B cell (primary cell): ENCODE measurements at places on chromosomes 2 and 18.
A peak's percentile ranks its signal among the peaks of the same experiment; 100 is the strongest.

DNA sequence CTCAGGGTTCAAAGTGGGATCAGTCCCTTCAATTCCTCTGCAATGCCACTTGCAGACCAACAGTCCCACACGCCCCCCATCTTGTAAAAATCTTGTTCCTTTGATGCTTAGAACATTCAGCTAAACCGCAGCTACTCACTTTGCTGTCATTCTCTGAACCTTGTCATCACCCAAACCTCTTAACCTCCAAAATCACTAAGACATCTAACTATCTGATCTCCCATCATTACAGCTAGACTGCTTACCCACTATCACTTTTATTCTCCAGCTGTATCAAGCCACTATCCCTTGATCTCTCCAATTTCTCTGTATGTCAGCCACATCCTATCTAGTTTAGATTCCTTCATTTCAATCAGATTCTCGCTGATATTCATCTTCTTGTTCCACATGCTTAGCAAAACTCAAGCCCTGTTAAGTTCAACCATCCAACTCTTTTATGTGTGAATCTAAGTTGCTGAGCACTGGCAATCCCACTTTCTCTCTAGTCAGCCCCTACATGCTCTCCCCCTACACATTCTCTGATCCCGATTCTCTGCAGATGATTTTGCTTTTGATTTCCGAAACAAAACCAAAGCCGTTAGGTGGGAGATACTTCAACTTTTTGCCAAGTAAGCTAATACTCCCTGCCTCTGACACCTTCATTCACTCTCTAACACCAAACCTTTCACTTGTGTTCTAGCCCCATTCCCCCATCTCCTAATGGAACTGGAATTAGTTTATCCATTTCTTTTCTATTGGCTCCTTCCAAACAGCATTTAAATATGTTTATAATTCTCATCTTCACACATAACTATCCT lies 4.6 kb downstream of the GTF3C2 start:
- no peak for DNase-seq

GRCh38 chr2:232878855-232879617 lies 9.0 kb downstream of the SNORC start:
- DNase-seq = no peak

- DNase-seq = no peak
Measured at GRCh38 chr2:51722311-51722710, 690.4 kb upstream of the NRXN1 start.

DNA sequence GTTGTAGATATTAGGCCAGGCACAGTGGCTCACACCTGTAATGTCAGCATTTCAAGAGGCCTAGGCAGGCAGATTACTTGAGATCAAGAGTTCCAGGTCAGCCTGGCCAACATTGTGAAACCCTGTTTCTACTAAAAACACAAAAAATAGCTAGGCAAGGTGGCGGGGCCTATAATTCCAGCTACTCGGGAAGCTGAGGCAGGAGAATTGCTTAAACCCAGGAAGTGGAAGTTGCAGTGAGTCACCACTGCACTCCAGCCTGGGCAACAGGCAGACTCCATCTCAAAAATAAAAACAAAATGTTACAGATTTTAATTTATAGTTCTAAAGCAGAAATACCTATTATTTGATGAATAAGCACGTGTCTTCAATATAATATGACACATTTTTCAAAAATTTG lies 65.6 kb upstream of the UBXN4 start:
- DNase-seq = no peak

DNA sequence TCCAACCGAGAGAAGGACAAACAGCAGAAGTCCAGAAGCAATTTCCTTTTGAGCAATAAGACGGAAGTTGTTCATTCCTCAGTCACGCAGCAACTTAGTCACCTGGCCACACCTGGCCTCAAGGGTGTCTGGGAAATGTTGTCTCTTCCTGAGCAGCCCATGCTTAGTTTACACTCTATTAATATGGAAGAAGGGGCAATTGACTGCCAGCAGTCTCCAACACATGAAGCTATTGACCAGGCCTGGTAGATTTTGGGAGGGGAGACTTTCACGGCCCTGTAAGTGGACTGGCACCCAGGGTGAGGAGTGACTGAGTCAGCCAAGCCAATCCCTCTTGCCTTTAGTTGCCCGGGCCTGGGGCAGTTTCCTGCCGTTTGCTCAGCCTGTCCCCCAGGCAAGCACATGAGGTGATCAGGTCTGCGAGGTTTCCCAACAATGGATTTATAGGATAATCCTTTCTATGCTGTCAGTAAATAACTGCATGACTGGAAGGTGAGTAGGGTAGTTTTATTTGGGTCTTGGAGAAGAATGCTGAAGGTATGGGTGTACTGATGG lies 43.8 kb upstream of the PPP4R1 start:
- no peak for DNase-seq

GRCh38 chr2:457792-458424 lies 170.0 kb upstream of the ALKAL2 start:
- no peak for DNase-seq

- no peak for DNase-seq
Measured at GRCh38 chr2:197931661-197932312, 127.4 kb downstream of the PLCL1 start.

DNA sequence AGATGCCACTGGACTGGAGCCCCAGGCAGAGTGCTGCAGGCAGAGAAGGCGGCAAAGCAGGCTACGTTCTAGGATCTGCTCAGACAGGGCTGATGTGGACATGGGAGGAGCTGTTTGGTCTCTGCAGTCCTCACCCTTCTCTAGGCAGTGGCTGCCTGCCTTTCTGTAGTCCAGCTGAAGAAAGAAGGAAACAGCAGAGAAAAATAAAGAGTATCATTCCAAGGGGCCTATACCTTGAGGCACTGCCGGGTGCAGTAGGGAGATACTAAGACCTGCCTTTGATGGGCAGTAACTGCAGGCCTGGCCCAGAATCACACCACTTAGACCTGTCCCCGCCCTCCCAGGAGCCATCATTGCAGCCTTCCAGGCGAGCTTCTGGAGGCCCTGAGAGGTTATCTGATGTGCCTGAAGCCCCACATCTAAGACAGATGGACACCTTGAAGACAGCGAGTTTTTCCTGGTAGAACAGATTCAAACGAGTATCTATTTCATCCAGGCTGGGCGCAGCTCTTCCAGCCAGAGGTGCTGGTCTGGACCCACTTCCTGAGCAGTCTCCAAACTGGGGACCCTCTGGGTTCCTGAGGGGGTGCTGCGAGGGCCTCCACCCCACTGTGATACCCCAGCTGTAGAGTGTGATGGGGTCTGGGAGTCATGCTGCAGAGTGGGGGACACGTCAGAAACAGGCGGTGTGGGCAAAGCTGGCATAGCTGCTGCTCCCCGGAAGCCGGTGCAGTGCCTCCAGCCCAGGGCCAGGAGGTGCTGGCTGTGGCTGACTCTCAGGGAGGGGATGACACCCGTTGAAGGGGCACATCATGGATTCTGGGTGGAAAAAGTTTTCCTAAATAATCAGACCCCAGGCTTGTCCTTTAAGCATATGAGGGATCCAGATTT lies 87.3 kb upstream of the OTOS start:
- no peak for DNase-seq

DNA sequence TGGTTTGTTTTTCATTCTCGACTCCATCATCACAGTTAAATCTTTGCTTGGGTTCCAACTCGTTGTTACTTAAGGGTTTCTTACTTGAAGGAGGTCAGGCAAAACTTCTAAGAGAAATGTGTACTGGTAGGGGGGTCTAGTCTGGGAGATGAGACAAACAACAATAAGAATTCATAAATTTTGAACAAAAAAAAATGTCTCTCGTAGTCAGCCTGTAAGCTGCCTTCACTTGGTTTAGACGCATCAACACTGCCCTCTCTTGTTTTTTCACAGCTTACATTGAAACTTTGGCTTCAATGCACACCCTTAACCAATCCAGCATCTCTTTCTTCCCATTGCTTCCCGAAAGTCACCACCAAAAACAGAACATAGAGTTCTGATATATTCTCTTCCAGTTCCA lies 576.4 kb upstream of the PIK3C3 start:
- no peak for DNase-seq

DNA sequence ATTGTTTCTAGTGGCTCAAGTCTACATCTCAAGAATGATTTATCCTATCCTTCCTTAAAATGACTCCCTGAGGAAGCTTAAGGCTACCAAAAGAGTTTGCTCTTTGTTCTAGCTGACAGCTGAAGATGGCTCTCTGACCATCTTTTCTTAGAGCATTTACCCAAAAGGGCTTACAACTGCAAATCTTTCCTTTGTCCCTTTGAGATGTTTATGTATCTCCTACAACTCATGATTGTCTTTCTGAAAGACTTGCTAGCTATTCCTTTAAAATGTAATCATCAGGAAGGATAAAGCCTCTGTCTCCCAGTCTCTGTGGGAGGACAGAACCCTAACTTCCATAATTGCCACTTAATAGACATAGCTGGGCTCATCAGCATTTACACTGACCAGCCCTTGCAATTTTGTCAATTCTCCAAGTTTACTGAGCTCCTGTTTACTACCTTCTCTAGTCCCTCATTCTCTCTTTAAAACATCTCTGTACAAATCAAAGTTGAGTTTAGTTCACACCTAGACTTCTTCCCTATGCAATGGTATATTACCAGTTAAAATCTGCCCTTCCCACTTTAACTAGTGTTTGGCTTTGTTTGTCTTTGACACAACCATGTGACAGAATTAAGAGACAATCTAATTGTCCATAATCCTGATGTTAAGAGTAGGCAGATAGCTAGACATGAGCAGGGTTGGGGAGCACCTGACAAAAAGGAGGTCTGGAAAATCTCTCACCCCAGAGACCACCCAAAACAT lies 188.2 kb downstream of the PTH2R start:
- no peak for DNase-seq

GRCh38 chr2:143429932-143430679 lies 300.9 kb downstream of the ARHGAP15 start:
- DNase-seq = no peak

GRCh38 chr2:61660511-61661388 lies 122.6 kb upstream of the XPO1 start:
- no peak for DNase-seq

- DNase-seq = no peak
Measured at GRCh38 chr2:49033394-49034185, 120.7 kb downstream of the FSHR start.

GRCh38 chr18:12049978-12050811 lies 43.4 kb upstream of the ANKRD62 start:
- peak; percentile 75 for DNase-seq

GRCh38 chr2:61371027-61371426 lies 99.9 kb downstream of the USP34 start:
- DNase-seq = no peak

DNA sequence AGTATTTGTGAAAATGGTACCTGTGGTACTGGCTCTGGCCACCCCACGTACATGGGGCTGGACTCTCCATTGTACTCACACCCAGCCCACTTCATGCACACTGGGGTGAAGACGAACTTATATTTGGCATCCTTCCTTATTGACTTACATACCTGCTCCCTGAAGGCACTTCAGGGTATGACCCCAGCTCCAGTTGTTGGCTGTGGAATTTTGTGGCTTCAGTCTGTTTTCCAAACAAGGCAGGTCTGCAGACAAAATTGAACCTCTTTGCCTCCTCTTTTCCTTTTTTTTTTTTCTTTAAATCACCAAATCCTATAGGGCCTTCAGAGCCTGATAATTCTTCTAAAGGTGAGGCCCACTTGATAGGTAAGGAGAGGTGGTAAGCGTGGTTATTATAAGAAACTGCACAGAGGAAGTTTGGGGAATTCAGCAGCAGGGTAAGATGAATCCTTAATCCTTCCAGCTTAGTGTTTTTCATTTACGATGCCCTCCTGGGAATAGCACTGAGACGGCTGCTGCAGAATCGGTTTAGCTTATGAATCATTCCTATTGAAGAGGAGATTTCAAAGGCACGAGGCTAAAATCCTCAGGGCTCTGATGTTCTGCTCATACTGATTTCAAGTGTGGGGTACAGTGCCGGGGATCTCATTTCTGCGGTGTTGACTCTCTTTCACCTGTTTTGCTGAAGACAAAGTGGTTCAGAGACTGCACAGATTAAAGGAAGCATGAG lies 55.2 kb downstream of the KIF5C start:
- no peak for DNase-seq

- no peak for DNase-seq
Measured at GRCh38 chr2:9199716-9200632, 6.6 kb upstream of the ASAP2 start.

DNA sequence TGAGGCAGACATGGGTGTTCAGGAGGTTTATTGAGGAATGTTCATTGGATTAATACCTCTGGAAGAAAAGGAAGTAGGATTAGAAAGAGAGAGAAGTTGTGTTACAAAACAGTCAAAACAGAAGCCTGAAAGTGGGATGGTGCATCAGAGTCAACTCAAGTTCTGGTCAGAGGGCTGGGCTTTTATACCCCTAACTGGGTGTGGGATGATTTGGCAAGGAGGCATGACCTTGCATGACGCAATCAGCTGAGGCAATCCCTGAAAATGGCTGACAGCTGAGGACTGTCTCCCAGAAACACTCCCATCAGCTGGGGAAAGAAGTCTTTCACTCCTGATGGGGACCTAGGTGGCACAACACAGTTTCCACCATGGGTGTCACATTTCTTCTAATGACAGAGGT lies 818.2 kb downstream of the SATB2 start:
- no peak for DNase-seq

GRCh38 chr2:43507137-43507536 lies 88.7 kb downstream of the THADA start:
- DNase-seq = no peak

DNA sequence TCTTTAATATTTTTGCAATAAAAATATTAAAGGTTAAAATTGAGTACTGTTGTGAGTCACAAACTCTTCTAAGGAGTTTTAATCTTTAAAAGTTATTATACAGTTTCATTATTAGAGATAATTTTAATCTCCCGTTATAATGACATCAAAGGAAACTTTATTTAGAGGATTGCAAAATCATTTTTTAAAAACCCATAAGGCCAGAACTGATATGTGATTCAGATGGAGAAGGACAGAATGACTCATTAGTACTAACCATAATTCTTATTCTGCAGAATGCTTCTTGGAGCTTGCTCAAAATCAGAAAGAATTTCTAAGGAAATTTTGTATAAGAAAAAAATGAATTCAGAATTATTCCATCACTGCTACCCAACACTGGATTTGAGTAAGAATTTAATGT lies 12.5 kb upstream of the HNRNPLL start:
- no peak for DNase-seq

- no peak for DNase-seq
Measured at GRCh38 chr2:214451516-214452275, 40.8 kb downstream of the VWC2L start.

DNA sequence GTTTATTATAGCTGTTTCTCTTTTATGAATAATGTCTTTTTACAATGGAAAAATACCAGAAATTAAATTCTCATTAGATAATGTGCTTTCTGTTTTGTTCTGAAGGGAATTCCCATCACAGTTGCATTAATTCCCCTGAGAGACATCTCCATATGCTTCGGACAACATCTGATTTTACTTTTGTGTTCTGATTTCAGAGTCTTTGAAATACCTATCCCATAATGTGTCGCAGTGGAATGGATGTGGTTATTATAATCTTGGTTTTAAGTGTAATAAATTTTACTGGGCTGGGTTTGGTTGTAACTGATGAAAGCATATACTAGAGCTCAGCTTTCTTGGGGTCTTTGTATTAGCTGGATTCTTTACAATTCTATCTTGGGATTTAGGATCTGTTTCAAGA lies 12.5 kb downstream of the SPTBN1 start:
- DNase-seq = no peak

- DNase-seq = no peak
Measured at GRCh38 chr2:159555651-159556392, 60.5 kb downstream of the BAZ2B start.

- DNase-seq = no peak
Measured at GRCh38 chr2:85353876-85354285, 447 bp downstream of the RETSAT start.

- DNase-seq = no peak
Measured at GRCh38 chr2:127604986-127605385, 41.0 kb upstream of the GPR17 start.

- DNase-seq = peak; percentile 2
Measured at GRCh38 chr2:154698721-154699574, 453 bp downstream of the KCNJ3 start.

GRCh38 chr2:120262150-120262549 lies 9.5 kb downstream of the RALB start:
- DNase-seq = no peak
